ENCODE measurements at places on chromosomes 5 and 9.

- no peaks in the 10 kb centered on the region for H3K27me3 ChIP-seq
- DNase-seq = no peak
- peaks cover 8% of the 10 kb centered on the region for H3K4me1 ChIP-seq
Observed at GRCh38 chr9:137750566-137750965, 127.0 kb upstream of the CACNA1B start.

DNA sequence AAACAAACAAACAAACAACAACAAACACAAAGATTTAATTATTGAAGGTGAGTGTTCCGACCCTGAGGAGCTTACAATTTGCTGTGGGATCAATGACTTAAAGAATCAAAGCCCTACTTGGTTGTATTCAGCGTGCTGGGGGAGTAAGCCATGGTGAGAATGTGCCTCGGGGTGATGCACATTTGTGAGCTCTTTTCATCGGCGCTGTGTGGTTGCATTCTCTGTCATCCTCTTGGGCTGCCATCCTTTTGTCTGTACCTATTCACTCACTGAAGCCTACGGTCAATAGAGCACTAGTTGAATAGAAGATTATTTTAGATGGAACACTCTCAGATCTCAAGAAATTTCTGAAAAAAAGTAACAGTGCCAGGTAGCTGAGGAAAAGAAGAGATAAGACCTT, 203.9 kb downstream of the CTNND2 start:
- H3K4me1 ChIP-seq = no peaks in the 10 kb centered on the region
- no peak overlapping the region for H3K4me3 ChIP-seq
- H3K36me3 ChIP-seq = no peaks in the 10 kb centered on the region
- H3K27ac ChIP-seq = no peak overlapping the region

DNA sequence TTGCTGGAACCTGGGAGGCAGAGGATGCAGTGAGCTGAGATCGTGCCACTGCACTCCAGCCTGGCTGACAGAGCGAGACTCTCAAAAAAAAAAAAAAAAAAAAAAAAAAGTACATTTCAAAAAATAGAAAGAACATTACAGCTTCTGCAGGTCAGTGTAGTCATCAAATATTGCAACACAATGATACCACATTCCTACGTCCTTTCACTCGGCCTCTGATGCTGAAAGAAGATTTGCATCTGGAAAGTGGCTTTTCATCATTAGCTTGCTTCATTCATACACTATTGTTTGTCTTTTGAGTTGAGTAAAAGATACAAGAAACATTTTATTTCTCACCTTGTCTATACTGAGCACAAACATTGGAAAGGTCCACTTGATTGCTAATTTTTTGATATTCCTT, 59.6 kb upstream of the CPLANE1 start:
- H3K27ac ChIP-seq = no peak overlapping the region
- H3K36me3 ChIP-seq = peaks cover 19% of the 10 kb centered on the region
- H3K4me1 ChIP-seq = no peaks in the 10 kb centered on the region
- no peak overlapping the region for H3K4me3 ChIP-seq

DNA sequence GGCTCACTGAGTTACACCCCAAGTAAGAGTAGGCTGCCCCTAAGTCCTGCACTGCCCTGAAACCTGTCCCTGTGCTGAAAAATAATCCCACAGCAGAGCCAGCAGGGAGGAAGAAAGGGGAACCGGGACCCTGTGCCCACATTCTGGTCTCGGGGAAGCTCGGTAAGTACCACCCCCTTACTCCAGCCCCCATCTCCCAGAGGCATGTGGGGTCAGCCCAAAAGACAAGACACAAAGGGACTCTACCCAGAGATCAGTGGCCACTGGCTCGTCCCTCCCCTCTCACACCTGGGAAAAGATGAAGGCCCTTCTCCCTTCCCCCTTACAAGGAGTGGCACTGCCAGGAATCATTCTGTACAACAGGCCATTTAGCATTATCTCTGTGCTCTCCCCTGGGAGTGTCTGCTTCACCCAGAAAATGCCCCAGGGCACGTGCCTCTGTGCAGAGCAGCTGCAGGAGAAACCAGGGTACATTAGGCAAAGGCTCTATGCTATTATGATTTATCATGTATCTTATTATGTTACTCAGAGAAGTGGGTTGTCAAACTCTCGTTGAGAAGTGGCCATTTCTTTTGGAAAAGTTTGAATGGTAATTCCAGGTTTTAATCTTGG, 71.3 kb downstream of the NDFIP1 start:
- DNase-seq = no peak
- H3K4me1 ChIP-seq = peaks cover 55% of the 10 kb centered on the region
- H3K27me3 ChIP-seq = no peaks in the 10 kb centered on the region
- no peaks in the 10 kb centered on the region for H3K36me3 ChIP-seq

GRCh38 chr5:14534773-14535172, 46.8 kb upstream of the OTULINL start:
- H3K4me3 ChIP-seq = no peak overlapping the region
- no peak overlapping the region for H3K27ac ChIP-seq
- no peak for DNase-seq
- peaks cover 4% of the 10 kb centered on the region for H3K27me3 ChIP-seq
- no peaks in the 10 kb centered on the region for H3K4me1 ChIP-seq
- no peaks in the 10 kb centered on the region for H3K36me3 ChIP-seq

All from HepG2 (cell line).